NCI-H2029 treated with DMSO at 0.1 percent for 48 hours (cell line): ENCODE measurements at places on chromosomes 12 and 14.

DNA sequence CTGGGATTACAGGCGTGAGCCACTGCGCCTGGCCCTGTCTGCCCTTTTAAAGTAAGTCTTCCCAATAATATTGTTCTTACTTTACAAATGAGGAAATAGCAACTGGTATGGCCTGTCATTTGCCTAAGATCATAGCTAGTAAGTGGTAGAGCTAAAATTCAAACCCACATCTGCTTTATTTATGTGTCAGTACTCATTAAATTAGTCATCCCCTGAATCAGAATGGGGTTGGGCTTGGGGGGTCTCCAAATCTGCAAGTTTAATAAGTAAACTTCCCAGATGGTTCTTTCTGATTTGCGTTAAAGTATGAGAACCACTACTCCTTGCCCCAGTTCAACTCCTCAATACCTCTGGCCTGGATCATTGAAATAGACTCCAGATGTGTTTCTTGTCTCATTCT lies 96.2 kb downstream of the FAR2 start:
- no peak for DNase-seq

DNA sequence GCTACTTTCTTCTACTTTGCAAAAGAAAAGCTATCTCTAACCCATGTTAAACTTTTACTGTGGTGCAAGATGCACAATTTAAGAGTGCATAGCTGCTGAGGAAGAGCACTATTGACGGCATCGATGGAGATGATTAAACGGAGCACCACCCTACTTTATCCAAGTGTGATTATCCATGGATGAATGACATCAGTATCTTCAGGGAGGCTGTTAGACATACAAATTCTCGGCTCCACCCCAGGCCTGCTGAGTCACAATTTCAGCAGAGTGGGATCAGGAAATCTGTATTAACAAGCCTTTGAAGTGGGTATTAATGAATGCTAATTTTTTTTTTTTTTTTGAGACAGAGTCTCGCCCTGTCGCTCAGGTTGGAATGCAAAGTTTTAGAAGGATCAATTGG lies 16.2 kb downstream of the SLC2A14 start:
- DNase-seq = no peak

DNA sequence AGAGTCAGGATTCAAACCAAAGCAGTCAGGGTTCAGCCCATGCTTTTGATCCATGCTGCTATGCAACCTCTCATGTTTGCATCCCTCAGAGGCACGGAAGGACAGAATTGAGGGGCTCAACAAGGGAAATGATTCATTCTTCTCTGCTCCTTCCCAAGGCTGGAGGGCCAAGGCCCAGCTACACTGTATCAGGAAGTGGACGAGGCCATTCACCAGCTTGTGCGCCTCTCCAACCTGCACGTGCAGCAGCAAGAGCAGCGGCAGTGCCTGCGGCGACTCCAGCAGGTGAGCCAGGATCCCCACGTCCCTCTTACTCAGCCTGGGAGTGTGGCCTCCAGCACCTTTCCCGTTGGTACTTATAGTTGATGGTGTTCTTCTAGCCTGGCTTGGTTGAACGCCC lies 8.6 kb downstream of the ARHGEF40 start:
- DNase-seq = no peak

GRCh38 chr12:114406984-114407841 lies 1.3 kb upstream of the TBX5 start:
- DNase-seq = no peak

GRCh38 chr14:100091386-100091785 lies 26.2 kb downstream of the EVL start:
- DNase-seq = no peak
